ENCODE measurements at places on chromosomes 6 and 20.

- no peak for DNase-seq
Measured at GRCh38 chr20:32034581-32035425, 17.2 kb upstream of the HCK start.

DNA sequence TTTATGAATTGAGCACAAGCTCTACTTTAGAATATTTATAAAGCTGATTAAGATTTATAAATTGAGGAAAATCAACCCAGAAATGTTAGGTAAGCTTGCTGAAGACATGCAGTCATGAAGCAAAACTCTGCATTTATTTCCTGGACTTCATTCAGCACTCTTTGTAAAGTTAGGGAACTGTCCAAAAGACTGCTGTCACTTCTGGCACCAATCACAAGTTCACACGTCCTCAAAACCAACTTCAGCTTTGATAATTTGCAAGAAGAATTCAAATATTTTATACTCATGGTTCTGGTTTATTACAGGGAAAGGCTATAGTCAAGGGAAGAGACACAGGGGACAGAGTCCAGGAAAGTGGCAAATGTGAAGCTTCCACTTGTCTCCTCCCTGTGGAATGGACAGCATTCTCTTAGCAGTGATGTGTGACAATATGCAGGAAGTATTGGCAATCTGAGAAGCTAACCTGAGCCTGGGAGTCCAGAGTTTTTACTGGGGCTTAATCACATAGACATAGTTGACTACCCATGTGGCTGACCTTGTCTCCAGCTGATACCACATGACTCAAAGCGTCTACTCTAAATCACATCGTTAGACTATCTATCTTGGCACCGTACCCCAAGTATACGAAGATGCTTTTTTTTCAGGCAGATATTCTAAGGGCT is 85.4 kb downstream of the PPP1R14C start:
- DNase-seq = no peak

- no peak for DNase-seq
Measured at GRCh38 chr6:132494954-132495353, 18.0 kb downstream of the STX7 start.

GRCh38 chr20:25294459-25295385 is 46.8 kb downstream of the PYGB start:
- DNase-seq = peak; percentile 70

GRCh38 chr6:97097068-97098047 is 172.8 kb downstream of the KLHL32 start:
- no peak for DNase-seq

DNA sequence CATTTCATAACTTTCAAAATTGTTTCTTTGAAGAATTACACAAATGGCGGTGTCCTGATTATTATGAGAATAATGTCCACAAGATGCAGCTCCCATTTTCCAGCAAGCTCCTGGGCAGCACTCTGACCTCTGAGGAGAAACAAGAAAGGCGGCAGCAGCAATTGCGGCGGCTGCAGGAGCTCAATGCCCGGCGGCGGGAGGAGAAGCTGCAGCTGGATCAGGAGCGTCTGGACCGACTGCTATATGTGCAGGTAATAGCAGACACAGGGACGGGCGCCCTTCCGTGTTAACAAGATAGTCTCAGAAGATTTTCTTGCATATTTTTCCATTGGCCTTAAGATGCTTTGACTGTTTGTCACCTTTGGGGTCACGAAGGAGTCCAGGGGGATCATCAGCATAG is 6.7 kb downstream of the ACTR5 start:
- DNase-seq = no peak

GRCh38 chr6:46921731-46922130 is at the start of gene ADGRF5:
TSS of gene ADGRF5 (minus strand) at chr6:46921938. CDS start at chr6:46906762, 15,176 bp downstream.
- no peak for DNase-seq

GRCh38 chr6:102150549-102150948 is 757.0 kb downstream of the GRIK2 start:
- DNase-seq = no peak

DNA sequence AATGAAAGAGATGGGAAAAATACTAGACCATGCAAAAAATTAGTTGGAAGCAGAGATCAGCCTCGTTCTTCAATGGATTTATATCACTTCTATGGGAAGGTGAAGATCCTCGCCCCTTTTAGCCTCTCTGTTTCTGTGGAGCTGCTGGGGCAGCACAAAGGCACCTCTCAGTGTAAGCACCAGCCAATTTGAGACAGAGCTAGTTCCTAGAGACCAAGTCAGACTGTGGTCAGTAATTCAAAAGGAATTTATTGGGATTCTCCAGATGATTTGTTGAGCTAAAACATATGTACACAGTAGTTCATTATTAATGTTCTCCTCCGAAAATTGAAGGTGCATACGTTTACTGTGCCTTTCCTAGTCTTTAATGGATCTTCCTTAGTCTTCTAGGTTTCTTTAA is 42.4 kb downstream of the SCGN start:
- no peak for DNase-seq

DNA sequence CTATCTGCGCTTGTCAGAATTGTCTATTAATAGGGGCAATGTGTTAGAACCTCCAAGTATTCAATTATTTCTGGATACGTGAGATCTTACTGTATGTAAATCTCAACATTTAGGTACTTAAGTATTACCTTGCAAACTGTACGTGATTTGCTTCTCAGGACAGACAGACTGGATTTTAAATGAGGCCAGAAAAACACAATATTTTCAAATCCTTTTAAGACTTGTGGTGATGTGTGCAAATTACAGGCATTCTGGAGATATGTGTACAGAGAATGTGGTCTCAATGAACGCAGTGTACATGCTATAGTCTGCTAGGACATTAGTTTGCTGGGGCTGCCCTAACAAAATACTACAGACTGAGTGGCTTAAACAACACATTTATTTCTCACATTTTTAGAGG is 16.9 kb downstream of the CCR6 start:
- no peak for DNase-seq

GRCh38 chr6:153210083-153210482 is 79.0 kb upstream of the RGS17 start:
- no peak for DNase-seq

- DNase-seq = no peak
Measured at GRCh38 chr6:139698526-139699176, 324.2 kb upstream of the CITED2 start.

GRCh38 chr6:28858963-28859362 is 64.8 kb downstream of the TRIM27 start:
- no peak for DNase-seq

GRCh38 chr6:167579806-167580618 is 246.7 kb upstream of the AFDN start:
- no peak for DNase-seq

DNA sequence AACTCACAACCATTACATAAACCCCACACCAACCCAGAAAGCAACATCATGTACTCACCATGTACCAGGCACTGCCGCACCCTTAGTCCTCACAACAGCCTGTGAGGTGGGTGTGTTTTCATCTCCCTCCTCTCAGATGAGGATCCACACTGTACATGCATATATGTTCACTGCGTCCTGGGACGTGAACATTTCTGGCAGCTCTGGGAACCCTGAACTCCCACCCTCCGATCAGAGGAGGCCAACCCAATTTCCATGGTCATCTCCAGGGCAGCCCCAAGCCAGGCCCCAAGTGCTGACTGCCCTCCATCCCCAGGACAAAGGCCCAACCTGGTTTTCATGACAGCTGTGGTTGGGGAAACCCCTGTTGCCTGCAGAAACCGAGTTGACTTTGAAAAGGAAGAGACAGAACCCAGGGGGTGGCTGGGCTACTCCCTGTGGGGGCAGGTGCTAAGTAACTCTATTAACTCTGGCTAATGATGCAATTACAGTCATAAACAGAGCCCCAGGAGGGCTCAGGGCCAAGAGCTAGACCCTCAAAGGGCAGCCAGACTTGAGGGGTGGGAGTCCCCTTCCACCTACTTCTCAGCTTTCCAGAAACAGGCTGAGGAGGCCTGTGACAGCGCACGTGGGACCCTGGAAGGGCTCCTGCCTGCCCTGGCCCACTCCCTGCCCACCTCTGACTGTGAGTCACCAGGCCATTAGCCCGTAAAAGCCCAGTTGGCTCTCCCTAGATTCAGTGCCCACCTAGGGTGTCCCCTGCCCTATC is 2.6 kb downstream of the TFEB start:
- no peak for DNase-seq

DNA sequence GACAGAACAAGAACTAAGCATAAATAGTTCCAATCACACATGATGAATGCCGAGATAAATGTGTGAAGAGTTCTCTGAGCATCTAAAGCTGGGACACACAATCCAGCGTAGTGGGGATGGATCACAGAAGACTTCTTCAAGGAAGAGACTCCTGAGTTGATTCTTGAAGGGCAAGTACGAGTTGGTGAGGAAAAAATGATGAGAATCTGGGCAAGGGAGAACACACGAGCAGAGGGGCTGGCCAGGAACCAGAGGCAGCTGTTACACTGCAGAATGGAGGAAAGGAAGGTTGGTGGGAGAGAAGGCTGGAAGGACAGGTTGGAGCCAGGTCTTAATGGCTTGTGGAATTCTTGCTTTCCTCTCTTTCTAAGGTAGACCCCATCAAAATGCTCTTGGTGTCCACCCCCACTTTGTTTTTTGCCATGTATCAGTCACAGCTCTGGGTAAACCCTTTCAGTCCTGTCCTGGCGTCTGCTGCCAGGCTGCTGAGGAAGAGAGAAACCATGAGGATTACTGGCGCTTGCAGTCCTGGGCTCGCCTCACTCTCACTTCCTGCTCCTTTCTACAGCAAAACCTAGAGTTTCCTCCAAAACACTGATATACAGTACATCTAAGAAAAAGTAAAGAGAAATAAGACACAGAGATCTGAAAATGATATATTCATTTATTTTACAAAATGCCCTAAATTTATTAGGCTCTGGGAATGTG is 127.6 kb upstream of the FAM184A start:
- DNase-seq = no peak

DNA sequence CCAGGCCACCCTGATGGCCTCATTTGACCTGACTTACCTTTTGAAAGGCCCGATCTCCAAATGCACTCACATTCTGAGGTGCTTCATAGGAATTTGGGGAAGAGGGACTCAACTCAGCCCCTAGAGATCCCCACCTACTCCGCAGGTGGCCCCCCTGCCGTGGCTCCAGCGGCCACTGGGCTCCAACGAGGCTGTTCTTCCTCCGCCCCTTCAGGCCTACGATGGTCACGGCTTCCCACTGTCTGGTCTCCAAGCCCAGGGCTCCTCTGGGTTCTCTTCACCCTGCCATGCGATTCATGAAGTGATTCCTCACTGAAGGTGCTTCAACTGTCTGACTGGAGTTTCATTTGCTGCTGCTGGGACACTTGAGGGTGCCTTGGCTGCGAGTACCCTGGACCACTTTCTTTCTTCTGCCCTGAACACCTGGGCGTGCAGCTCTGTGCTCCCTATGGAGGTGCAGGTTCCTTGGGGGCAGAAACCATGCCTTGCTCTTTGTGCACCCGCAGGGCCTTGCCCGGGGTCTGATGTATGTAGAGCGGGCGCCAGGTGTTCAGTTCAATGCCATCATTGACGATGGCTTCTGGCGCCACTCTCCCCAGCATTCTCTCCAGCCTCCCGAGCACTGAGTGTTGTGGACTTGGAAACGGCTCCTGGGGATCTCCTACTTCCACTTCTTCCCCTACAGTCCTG is 10.0 kb upstream of the DUSP22 start:
- no peak for DNase-seq

GRCh38 chr6:87171938-87172633 is 16.7 kb downstream of the ZNF292 start:
- DNase-seq = no peak

GRCh38 chr6:5294392-5295211 is 33.3 kb downstream of the FARS2 start:
- DNase-seq = no peak

DNA sequence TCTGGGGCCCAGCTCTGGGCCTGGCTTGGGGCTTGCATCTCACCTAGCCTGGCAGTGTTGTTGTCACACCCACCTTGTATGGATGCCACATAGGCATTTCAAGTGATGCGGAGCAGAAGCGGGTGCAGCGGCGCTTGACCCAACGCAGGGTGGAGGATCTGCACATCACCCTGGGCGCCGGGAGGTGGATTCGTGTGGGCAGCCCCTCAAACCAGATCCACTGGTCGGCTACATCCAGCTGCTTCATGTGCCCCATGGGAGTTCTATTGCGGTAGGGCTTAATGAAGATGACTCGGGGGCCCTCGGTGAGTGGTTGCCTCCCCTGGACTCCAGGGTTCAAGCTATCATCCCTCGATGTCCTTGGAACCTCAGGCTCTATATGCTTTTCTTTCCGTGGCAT is 3.2 kb downstream of the TP53TG5 start:
- no peak for DNase-seq

- DNase-seq = no peak
Measured at GRCh38 chr6:132005178-132005577, 54.0 kb upstream of the CCN2 start.

GRCh38 chr6:113750151-113750855 is 106.8 kb upstream of the MARCKS start:
- no peak for DNase-seq

DNA sequence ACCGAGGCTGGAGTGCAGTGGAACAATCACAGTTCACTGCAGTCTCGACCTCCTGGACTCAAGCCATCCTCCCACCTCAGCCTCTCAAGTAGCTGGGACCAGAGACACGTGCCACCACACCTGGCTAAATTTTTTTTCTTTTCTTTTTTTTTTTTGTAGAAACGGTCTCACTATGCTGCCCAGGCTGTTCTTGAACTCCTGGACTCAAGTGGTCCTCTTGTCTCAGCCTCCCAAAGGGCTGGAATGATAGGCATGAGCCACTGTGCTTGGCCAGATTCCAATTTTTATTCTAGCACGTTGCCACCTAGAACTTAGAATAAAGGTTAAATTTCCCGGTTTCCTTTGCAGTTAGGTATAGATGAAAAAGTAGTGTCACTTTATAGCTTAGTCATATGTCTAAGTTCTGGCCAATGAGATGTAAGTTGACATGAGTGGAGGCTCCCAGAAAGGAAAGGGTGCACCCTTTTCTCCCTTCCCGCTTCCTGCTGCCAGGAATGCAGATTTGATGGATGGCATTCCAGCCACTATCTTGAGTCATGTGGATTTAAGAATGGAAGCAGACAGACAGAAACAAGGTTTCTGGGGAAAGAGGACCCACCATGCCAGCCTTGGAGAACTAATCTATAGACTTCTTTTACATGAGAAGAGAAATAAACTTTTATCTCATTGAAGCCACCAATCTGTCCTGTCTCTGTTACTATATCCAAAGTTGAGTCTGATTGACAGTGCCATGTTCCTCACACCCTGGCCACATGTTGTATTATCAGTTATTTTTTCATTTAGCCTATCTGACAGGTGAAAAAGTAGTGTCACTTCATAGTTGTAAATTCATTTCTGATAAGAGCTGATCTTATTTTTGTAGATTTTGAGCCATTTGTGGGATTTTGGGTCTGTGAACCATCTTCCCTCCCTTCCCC is 60.6 kb upstream of the NCOA3 start:
- no peak for DNase-seq

Data from amygdala (tissue), 56 donors.